Tibial artery (tissue), 4 donors: ENCODE measurements at places on chromosomes 11 and 22.

- DNase-seq = no peak
Measured at GRCh38 chr11:83127310-83127637, 29.7 kb upstream of the PCF11 start.

DNA sequence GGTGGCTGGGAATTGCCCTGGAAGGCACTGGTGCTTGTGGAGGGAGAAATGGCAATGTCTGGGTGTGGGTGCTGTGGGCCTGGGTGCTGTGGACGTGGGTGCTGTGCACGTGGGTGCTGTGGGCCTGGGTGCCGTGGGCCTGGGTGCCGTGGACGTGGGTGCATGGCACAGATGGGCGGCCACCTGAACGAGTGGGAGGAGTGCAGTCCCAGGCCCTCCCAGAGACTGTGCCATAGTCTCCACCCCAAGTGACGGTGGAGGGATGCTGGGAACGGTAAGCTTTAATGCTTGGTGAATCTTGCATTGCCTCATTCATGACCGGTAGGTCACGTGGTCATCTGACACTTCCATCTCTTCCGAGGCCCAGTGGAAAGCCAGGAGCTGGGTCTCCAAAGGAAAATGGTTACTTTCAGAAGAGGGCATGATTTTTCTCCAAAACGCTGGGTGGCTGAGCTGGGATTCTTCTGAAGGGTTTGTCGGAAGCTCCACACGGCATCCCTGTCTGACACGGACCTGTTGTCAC, 28.8 kb upstream of the BRSK2 start:
- no peak for DNase-seq

DNA sequence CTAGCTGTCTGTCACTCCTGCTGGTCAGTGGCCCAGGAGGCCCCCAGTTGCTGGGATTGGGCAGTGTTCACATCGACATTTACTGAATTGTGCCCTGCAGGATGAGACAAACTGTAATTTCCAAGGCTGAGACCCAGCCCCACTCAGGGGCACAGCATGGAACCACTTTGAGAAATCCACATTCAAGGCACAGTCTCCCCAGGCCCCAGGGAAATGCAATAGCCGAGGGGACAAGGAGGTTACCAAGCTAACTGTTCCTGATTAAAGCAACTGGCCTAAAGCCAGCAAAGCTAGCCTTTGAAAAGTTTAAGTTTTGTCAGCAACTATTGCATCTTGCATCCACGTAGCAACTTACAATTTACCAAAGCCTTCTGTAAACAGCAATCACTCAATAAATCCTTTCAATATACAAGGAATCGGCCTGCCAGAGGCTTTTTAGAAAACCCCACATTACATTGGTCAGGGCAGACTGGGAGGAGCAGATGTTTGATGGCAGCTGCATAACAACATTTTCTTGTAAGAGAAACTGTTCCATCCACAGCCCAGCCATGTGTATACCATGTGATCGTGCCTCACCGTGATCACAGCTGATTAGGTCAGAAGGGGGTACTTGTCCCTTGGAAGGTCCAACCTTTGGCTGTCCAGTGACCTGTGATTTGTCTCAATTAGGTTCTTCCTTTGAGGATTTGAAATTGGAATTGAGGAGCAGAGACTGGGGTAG, 103.9 kb downstream of the TENM4 start:
- DNase-seq = no peak

DNA sequence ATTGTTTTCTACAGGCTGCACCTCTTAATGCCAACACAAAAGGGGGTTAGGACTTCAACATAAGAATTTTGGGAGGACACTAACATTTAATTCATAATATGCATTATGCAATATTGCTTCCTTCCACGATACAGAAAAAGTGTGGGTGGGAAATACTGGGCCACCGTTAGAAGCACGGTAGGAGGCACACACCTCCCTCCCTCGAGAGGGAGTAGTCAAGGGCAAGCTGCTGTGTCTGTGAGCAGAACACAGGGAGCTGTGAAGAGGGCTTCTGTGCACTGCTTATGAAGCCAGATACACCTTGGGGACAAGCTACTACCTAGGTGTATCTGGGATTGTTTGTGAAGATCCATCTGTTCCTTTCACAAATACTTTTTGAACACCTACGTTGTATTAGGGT, 109.3 kb upstream of the PLET1 start:
- DNase-seq = no peak

DNA sequence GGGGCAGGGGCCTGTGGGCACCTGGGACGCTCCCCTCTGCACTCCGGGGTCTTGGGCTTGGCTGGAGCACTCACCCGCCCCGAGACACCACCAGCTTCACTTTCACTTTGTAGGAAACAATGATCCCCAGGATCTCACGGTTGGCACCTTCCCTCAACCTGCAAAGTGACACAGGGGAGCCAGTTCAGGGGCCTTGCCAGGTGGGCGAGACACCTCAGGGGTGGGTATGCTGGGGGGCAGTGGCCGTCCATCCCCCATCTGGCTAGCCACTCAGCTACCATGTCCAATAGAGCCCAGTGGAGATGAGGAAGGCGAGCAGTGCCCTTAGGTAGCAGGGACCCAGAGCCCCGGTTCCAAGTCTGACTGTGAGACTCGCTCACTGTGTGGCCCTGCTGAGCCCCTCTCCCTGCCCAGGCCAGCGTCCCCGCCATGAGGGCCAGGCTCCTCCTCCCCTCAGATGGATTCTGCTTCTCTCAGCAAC, 32.3 kb downstream of the TPBGL start:
- DNase-seq = peak; percentile 6

DNA sequence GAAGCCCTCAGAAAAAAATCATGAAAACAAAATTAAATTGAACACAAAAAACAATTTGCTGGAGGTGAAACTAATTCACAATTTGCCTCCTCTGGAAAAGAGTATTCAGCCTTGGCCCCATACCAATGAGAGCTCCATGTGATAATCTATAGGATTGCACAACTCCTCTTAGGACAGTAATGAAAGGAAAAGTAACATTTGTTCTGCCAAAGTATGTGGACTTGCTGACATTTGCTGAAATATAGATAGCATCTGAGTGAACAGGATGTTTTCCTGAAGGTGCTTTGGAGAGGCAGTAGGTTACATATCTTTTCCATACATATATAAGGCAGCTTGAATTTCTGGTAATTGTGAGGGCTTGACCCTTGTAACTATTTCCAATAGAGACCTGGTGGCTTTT, 122.8 kb downstream of the OR4C45 start:
- DNase-seq = no peak

- DNase-seq = no peak
Measured at GRCh38 chr11:26703411-26704191, 18.3 kb downstream of the SLC5A12 start.

GRCh38 chr22:45051946-45052345, 42.1 kb upstream of the PHF21B start:
- no peak for DNase-seq

- no peak for DNase-seq
Measured at GRCh38 chr11:57379732-57380131, 1.2 kb downstream of the PRG3 start.

GRCh38 chr22:46047226-46047625, 70.3 kb upstream of the WNT7B start:
- peak; percentile 51 for DNase-seq

GRCh38 chr11:35487532-35488078, 37.8 kb downstream of the PAMR1 start:
- no peak for DNase-seq

GRCh38 chr22:24521791-24522245, 26.7 kb downstream of the UPB1 start:
- DNase-seq = no peak

DNA sequence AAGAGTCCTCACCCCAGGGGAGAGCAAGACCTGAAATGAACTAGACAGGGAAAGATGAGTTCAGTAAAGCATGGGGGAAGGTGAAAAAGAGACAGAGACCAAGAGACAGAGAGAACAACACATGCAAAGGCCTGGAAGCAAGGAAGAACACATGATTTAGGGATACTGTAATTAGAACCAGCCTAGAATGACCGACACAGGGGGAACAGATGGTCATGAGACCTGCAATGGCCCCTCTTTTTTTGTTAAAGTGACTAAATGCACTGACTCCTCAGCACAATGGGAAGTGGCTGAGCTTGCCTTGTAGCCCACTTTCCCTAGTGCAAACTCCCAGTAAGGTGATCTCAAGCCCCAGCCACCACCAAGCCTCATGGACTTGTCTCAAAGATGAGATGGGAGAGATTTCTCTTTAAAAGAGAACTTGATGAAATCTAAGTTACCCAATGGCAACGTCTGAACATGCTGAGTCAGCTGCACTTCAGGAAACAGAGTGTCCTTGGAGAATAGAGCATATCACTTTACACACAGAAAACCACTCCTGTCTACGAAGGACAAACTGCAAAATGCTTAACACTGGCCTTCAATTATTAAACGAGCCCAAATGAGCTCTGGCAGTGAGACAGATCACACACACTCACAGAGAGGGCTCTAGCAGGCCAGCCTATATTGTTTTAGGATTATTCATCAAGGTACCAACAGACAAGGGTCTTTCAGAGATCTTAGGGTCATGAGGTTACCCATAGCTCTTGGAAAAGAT, 91.0 kb downstream of the SERGEF start:
- DNase-seq = peak; percentile 35

- DNase-seq = no peak
Measured at GRCh38 chr11:130831506-130831905, 84.8 kb downstream of the SNX19 start.

DNA sequence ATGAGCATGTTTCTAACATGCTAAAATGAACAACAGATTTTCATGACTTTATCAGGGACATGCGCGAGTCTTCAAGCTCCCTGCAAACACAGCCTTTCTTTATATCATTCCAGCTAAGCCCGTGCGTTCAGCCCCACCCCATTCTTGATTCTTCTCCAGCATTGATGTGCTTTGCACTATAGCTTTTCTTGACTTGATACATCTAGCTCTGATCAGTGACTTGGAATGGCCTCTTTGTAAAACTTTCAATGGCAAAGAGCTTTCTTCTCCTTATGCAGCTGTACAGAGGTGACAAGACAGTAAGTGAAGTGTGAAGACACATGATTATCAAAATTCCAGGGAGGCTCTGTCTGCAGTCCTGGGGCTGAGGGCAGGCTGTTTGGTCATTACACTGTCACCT, 561.0 kb downstream of the OPCML start:
- DNase-seq = no peak

GRCh38 chr22:38397189-38398085, 57.6 kb downstream of the KCNJ4 start:
- peak; percentile 76 for DNase-seq

GRCh38 chr11:112983887-112984286, 22.7 kb downstream of the NCAM1 start:
- DNase-seq = no peak

DNA sequence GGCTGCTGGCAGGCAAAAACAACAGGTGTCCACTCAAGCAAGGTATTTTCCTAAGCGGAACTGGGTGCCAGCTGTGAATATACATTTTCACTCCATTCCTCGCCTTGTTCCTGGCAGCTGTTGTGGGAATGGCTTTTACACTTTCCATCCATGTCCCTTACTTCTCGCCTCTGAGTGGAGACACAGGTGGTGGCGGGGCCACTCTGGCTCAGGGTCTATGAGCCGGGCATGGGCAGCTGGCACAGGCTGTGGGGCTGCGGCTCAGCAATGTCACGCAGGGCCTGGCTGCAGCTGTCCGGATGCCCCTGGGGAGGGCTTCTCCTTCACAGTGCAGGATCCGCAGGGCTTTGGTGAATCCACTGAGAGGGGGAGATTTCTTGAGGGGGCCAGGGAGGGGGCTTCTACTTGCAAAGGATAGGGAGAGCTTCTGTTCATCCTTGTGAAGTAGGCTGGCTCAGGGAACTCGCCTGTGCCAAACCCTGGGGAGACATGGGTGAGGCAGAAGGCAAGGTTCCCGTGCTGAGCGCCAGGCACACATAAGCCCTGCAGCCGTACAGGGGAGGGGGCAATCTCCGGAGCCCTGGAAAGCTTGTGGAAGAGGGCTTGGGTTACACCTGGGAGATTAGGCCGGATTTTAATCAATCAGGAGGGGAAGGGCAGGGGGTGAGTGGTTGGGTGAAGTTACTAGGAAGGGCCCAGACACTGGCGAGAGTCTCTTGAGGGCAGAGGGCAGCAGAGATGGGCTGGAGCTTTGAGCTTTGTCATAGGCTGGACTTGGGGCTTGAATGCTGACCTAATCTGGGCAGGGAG, 45.7 kb downstream of the KCNQ1OT1 start:
- DNase-seq = no peak

GRCh38 chr11:70470127-70470526, 71.8 kb downstream of the CTTN start:
- DNase-seq = no peak

DNA sequence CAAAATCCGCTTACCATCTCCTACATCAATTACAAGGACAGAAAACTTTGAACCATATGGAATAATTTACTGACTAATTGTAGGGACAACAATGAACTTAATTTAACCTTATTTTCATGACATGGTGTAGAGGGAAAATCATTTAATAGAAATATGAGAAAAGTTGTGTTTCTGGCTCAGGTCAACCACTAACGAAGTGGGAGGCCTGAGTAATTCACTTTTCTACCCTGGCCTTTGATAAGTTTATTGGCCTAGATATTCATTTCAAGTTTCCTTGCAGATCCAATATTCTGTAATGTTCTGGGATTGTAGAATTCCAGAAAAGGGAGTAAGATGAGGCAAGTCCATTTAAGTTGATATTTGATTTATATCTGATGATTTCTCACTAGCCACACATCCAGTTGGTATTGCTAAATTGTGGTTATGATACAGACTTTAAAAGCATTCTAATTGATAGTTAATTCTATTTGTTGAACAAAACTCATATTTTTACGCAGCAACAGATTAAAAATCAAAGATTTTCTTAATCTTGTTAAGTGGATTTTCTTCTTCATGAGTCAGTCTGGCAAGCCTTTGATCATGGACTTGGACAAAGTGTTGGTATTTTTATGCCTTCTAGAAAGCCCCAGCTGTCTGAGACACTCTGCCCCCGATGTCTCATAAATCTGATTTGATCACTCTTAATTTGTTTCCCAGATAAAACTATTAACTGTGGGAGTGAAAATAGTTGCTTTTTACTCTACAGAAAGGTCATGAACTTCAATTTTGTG, 336.5 kb downstream of the TMEM135 start:
- DNase-seq = no peak

GRCh38 chr22:44033287-44033686, 9.2 kb downstream of the PARVB start:
- no peak for DNase-seq

DNA sequence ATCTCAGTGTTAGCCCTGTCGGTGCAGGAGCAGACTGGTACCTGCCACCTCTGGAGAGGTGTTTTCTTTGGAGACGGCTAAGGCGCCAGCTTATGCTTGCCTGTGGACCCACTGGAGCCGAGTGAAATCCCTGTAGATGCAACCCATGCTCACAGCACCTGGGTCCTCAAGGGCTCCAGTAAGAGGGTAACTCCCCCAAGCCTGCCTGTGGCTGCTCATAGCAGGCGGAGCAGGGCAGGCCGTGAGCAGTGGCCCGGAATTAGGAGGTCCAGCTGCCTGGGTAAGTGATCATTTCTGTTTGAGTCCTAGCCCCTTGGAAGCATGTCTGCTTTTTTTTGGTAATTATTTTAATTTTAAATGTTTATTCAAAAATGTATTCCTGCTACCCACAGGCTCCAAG, 43.8 kb downstream of the NAT10 start:
- DNase-seq = no peak

DNA sequence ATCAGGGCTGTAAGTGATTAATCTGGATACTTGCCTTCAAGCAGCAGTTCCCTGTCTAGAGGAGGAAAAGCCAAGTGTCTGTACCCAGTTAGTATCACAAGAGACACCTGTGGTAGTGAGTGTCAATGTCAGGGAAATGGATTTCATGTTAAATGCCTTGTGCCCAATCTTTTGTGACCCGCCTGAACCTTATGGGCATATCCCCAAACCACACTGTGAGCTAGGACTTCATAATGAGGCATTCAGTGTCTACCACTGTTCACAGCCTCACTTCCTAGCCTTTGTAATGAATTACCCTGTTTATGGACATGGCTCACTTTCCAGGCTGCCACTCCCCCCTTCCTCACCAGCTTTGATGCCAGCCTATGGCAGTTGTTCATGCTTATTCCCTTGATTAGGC, 125.1 kb downstream of the TRIM44 start:
- DNase-seq = no peak
